Activated T-cell treated with anti-CD3 and anti-CD28 coated beads, Interleukin-2, amount 50 U/mL, for 48 hours (primary cell): ENCODE measurements at places on chromosomes 3 and 15.

DNA sequence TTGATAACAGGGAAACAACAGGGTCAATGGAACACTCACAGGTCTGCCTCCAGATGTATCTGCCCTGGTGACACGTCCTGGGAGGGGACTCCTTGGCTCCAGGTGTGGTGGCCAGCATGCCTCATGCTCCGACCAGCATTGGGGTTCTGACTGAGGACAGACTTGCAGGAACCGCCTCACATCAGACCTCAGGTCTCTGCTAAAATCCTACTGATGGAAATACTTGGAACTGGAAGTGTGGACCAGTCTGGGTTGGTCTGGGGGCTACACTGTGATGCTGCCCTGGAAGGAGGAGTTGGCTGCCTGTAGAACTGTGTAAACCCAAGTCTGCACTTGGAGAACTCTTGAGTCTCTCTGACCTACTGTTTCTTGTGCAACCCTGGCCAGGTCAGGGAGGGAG is 17.1 kb upstream of the KY start:
- no peak for DNase-seq

- no peak for DNase-seq
These were observed 111.4 kb downstream of the OPA1 start for GRCh38 chr3:193704431-193704830.

GRCh38 chr3:193187070-193187722 is 53.8 kb upstream of the PLAAT1 start:
- DNase-seq: no peak

DNA sequence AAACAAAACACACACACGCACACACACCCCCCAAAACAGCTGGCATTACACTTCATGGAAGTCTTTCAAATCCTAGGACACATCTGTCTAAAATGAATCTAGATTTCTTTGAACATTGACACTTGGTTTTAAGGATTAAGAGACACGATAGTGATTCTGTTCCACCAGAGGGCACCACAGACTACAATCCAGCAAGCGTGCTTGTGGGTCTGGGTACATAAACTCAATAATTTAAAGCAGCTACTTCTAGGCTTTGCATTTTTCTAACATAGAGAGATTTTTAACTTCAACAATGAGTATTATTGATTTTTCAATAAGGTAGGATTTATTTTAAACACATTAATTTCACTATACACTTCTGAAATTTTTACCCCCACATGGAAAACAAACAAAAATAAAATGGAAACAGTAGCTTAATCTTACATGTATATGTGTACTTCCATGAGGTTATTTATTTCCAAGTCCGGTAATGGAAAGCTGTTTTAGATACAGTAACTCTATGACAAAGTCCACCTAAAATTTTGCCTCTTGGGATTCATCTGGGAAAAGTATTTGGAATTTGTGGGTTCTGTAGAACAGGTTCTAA is 564.0 kb upstream of the TGFBR2 start:
- DNase-seq: peak; percentile 38

- DNase-seq: no peak
These were observed 70.0 kb downstream of the FOXP1 start for GRCh38 chr3:71513515-71513914.
